Naive thymus-derived CD4-positive, alpha-beta T cell (primary cell): ENCODE measurements at places on chromosomes 7 and 10. TPM values are rescaled to one million over a fixed set of nuclear protein-coding genes. Genes with fewer than 3 reads are reported as not detected.

The SAMD9L gene
- polyA plus RNA-seq: 28.2 TPM

The MOSPD3 gene
- 20.4 TPM for polyA plus RNA-seq

The DMTF1 gene
- 36.2 TPM for polyA plus RNA-seq

The KCP gene
- not detected for polyA plus RNA-seq

The REEP3 gene
- 2.6 TPM for polyA plus RNA-seq

The PNLIP gene
- not detected for polyA plus RNA-seq

The GIMAP1 gene
- 75.4 TPM for polyA plus RNA-seq

The CHPF2 gene
- 17.4 TPM for polyA plus RNA-seq

The CADPS2 gene
- polyA plus RNA-seq: not detected

The WNT2 gene
- not detected for polyA plus RNA-seq

- H3K4me3 ChIP-seq: no peak overlapping the region
- no peak for DNase-seq
- H3K4me1 ChIP-seq: no peaks in the 10 kb centered on the region
- H3K27me3 ChIP-seq: no peaks in the 10 kb centered on the region
- no peak overlapping the region for H3K27ac ChIP-seq
- no peaks in the 10 kb centered on the region for H3K36me3 ChIP-seq
Observed at GRCh38 chr10:109247814-109248213, 675.5 kb downstream of the XPNPEP1 start.

DNA sequence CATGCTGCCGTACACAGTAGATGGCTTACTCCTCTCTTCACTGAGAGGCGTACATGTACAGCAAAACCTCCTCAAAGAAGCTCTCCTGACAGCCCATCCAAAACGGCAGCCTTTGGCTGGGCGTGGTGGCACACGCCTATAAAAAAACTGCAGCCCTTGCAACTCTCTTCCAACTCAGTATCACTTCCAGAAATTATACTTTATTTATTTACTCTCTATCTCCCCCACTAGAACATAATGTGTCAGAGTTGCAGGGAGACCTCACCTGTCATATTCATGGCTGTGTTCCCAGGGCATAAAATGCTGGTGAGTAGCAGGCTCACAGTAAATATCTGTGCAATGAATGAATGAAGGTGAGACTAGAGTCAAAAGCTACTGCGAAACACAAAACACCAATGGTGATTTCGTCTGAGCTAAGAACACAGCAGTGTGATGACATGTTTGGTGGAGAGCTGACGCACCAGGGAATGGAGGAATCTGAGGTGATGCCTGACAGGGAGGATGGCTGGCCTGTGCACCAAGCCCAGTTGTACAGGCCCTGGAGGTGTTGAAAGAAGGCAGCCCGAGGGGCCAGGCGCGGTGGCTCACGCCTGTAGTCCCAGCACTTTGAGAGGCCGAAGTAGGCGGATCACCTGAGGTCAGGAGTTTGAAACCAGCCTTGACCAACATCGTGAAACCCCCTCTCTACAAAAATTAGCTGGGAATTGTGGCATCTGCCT, 55.3 kb downstream of the COBL start:
- H3K4me3 ChIP-seq: no peak overlapping the region
- H3K27ac ChIP-seq: no peak overlapping the region
- H3K4me1 ChIP-seq: no peaks in the 10 kb centered on the region
- no peaks in the 10 kb centered on the region for H3K27me3 ChIP-seq
- H3K36me3 ChIP-seq: no peaks in the 10 kb centered on the region
- no peak for DNase-seq

DNA sequence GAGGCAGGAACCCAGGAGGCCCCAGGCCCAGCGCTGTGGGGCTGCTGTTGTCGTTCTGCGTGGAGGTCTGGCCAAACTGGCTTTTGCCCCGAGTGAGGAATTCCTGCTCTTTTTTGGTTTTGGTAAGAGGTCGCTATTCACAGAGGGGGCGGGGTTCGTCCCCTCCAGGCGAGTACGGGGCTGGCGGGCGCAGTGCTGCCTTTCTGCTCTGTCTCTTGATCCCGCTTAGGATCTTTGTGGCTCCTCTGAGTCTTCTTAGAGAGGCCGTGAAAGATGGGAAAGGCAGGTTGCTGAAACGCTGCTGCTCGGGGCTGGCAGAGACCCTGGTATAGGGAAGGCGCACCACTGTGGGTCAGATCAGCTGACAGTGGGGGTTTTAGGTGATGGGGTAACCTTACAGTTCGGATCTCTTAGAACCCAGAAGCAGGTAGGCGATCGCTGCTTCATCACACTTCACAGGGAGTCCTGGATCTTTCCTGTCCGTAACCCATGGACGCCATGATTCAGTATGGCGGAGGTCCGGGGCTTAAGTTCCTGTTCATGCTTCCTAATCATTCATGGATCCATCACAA, 136.7 kb downstream of the KIF20B start:
- H3K4me3 ChIP-seq: peak overlapping the region; percentile 57
- DNase-seq: no peak
- H3K36me3 ChIP-seq: peaks cover 9% of the 10 kb centered on the region
- H3K27me3 ChIP-seq: no peaks in the 10 kb centered on the region
- H3K4me1 ChIP-seq: peaks cover 7% of the 10 kb centered on the region

GRCh38 chr7:13633857-13634256, 355.6 kb downstream of the ETV1 start:
- H3K36me3 ChIP-seq: no peaks in the 10 kb centered on the region
- no peaks in the 10 kb centered on the region for H3K27me3 ChIP-seq
- H3K4me1 ChIP-seq: no peaks in the 10 kb centered on the region
- DNase-seq: no peak

DNA sequence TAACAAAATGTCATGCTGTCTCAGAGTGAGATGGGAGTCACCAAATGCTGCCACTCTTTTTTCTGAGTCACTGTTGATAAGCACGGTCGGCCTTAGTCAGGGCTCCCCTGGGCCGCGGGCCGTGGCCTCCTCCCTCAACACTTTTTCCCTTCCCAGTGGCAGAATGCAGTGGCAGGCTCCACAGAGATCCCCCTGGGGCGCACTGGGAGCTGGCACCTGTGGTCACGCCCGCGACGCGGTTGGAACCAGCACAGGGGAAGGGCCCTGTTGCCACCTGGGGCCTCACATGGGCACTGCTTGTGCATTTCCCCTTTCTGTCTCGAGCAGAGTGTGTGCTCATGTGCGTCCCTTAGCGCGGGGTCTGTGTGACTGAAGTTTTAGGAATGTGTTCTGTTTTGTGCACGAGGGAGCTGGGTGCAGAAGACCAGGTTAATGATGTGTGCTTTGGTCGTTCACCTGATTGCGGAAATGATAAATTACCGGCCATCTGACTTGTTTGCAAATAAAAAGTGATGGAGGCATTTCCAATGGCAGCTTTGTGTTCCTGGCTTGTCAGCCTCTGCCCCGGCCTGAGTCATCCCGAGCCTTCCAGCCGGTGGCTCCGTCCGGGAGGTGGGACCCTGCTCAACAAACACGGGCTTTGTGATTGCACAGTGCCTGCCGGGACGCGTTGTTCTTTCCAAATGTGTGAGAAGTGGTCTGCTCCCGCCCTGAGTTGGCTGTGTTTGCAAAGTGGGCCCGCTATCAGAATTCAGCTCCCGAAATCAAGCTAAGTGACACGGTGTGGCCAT, 100.7 kb downstream of the NKX6-2 start:
- no peak for DNase-seq
- H3K4me3 ChIP-seq: no peak overlapping the region
- peaks cover 2% of the 10 kb centered on the region for H3K36me3 ChIP-seq
- H3K27ac ChIP-seq: no peak overlapping the region
- no peaks in the 10 kb centered on the region for H3K27me3 ChIP-seq

DNA sequence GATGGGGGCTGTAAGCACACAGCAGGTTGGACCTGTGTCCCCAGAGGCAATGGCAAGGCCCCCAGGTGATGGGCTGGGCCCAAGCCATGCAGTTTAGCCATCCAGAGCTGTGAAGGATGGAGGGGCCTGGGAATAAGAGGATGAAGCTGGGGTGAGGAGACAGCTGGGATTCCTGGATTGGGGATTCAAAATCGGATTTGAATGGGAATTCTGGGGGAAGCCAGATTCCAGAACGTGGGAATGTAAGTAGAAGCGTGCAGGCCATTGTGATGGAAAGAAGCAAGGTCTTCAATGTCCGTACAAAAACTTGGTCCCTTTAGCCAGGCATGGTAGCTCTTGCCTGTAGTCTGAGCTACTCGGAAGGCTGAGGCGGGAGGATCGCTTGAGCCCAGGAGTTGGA, 9.8 kb downstream of the SH2B2 start:
- DNase-seq: no peak
- no peaks in the 10 kb centered on the region for H3K36me3 ChIP-seq
- no peak overlapping the region for H3K4me3 ChIP-seq
- peaks cover 4% of the 10 kb centered on the region for H3K4me1 ChIP-seq

- H3K27me3 ChIP-seq: no peaks in the 10 kb centered on the region
- no peaks in the 10 kb centered on the region for H3K36me3 ChIP-seq
- no peak for DNase-seq
- H3K4me3 ChIP-seq: no peak overlapping the region
- H3K4me1 ChIP-seq: no peaks in the 10 kb centered on the region
Observed at GRCh38 chr10:126170776-126171175, 217.5 kb downstream of the ADAM12 start.

- no peaks in the 10 kb centered on the region for H3K4me1 ChIP-seq
- H3K36me3 ChIP-seq: no peaks in the 10 kb centered on the region
- no peaks in the 10 kb centered on the region for H3K27me3 ChIP-seq
Observed at GRCh38 chr7:78022165-78022564, 223.6 kb downstream of the PHTF2 start.

GRCh38 chr10:132543916-132544743, 6.5 kb downstream of the INPP5A start:
- peak overlapping the region; percentile 74 for H3K27ac ChIP-seq
- H3K4me1 ChIP-seq: peaks cover 70% of the 10 kb centered on the region
- H3K36me3 ChIP-seq: no peaks in the 10 kb centered on the region

- no peaks in the 10 kb centered on the region for H3K4me1 ChIP-seq
- no peak overlapping the region for H3K4me3 ChIP-seq
- H3K36me3 ChIP-seq: peaks cover 16% of the 10 kb centered on the region
- DNase-seq: no peak
Observed at GRCh38 chr7:37173670-37174069, 275.0 kb downstream of the ELMO1 start.

DNA sequence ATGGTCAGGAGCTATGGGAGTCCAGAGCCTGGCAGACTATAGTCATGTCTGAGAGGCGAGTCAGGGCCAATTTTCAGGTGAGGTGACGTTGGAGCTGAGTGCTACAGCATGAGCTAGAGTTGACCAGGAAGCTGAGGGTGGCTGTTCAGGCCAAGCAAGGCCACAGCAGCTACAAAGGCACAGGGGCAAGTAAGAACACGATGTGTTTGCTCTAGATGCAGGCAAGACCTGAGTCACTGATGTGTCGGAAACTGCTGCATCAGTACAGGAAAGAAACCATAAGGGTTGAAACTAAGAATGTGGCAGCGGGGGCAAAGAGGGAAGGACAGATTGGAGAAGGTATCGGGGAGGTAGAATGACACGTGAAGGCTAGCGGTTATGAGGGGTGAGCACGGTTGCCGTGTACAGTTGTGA, 11.8 kb upstream of the RRP12 start:
- H3K27me3 ChIP-seq: no peaks in the 10 kb centered on the region
- no peak for DNase-seq
- H3K4me3 ChIP-seq: no peak overlapping the region
- H3K4me1 ChIP-seq: peaks cover 22% of the 10 kb centered on the region

DNA sequence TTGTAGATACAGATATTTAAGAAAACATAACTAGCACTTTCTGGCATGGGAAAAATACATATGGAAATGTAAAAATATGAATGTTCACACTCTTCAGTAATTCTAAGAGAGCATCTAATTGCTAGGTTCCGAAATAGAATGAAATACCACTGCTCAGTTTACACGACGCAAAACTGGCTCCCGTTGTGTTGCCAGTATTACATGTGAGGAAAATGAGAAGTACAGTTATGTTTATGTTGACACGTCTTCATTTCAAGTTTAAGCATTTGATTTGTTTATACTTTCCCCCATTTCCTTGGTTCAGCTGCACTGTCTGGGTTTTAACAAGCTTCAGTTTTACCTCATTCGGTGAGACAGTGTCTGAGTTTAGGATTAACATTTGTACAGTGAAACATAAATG, 275.8 kb upstream of the SEMA3D start:
- no peaks in the 10 kb centered on the region for H3K36me3 ChIP-seq
- H3K4me3 ChIP-seq: no peak overlapping the region
- H3K27me3 ChIP-seq: no peaks in the 10 kb centered on the region
- H3K27ac ChIP-seq: no peak overlapping the region
- DNase-seq: no peak

- H3K4me1 ChIP-seq: no peaks in the 10 kb centered on the region
- H3K27ac ChIP-seq: no peak overlapping the region
- no peaks in the 10 kb centered on the region for H3K27me3 ChIP-seq
- no peak overlapping the region for H3K4me3 ChIP-seq
- DNase-seq: no peak
Observed at GRCh38 chr7:100952641-100953040, 3.3 kb downstream of the MUC3A start.

DNA sequence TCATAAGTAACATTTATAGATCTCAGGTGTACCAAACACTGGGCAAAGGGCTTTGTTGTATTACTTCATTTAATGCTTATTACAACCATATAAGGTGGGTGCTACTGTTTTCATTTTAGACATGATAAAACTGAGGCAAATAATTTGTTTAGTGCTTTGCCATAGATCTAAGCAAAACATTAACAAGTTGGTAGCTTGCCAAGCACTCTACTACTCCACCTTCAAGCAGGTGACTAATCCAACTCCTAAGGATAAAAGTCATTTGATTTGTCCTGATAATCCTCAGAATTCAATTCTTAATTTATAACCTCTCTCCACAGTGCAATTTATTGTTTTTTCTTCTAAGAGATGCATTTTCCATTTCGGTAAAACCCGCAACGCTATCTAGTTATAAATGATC, 646.4 kb downstream of the GRM8 start:
- H3K36me3 ChIP-seq: no peaks in the 10 kb centered on the region
- H3K27ac ChIP-seq: no peak overlapping the region
- no peak overlapping the region for H3K4me3 ChIP-seq
- DNase-seq: no peak

GRCh38 chr7:46600340-46600739, 679.3 kb upstream of the IGFBP3 start:
- H3K36me3 ChIP-seq: no peaks in the 10 kb centered on the region
- H3K4me3 ChIP-seq: no peak overlapping the region
- no peaks in the 10 kb centered on the region for H3K4me1 ChIP-seq
- no peaks in the 10 kb centered on the region for H3K27me3 ChIP-seq
- DNase-seq: no peak

DNA sequence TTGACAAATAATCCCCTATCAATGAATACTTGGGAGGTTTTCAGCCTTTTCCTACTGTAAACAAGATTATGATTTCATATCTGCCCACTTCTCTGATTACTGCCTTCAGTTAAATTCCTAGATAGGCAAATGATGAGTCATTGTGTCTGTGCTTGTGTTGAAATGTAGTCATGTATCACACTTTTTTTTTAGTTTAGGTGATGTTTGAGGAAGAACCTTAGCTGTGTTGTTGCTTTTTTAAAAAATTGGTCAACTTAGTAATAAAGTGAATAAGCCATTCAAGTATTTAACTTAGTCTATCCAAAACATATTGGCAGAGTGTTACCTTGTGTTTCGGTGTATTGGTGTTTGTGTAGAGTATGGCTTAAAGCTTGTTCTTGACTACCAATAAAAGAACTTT, 60.0 kb downstream of the WAC start:
- H3K27me3 ChIP-seq: no peaks in the 10 kb centered on the region
- H3K4me1 ChIP-seq: peaks cover 16% of the 10 kb centered on the region
- no peak overlapping the region for H3K27ac ChIP-seq
- no peak for DNase-seq

GRCh38 chr7:90187507-90188050, 24.0 kb upstream of the STEAP2 start:
- no peak overlapping the region for H3K27ac ChIP-seq
- no peaks in the 10 kb centered on the region for H3K4me1 ChIP-seq
- no peak for DNase-seq
- no peaks in the 10 kb centered on the region for H3K27me3 ChIP-seq
- no peaks in the 10 kb centered on the region for H3K36me3 ChIP-seq
- H3K4me3 ChIP-seq: no peak overlapping the region

GRCh38 chr7:34191162-34191561, 285.8 kb downstream of the BMPER start:
- no peaks in the 10 kb centered on the region for H3K27me3 ChIP-seq
- no peak for DNase-seq
- H3K27ac ChIP-seq: no peak overlapping the region
- no peaks in the 10 kb centered on the region for H3K4me1 ChIP-seq
